ENCODE measurements at places on chromosomes 11 and 22.
A peak's percentile ranks its signal among the peaks of the same experiment; 100 is the strongest.

GRCh38 chr22:17239156-17239701 is 20.0 kb upstream of the ADA2 start:
- no peak for DNase-seq

- no peak for DNase-seq
Measured at GRCh38 chr11:126917531-126918204, 82.9 kb downstream of the KIRREL3 start.

GRCh38 chr22:24186352-24186740 is 5.1 kb downstream of the SUSD2 start:
- peak; percentile 12 for DNase-seq

DNA sequence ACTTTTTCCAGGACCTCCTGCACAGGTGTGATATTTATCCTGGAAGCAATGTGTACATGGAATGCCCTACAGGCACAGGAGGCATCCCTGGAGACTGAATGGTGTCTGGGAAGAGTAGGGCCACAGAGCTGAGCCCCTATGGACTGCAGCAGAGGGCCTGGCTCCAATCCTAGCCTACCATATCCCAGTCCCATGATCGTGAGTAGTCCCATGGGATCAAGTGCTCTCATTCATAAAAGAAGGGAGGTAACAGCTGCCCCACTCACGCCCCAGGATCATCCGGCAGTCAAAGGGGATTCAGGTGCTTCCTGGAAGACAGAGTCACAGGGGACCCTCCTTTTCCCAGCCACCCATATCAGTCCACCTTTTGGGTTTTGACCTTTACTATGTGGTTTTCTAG is 24.0 kb downstream of the ANKK1 start:
- no peak for DNase-seq

- no peak for DNase-seq
Measured at GRCh38 chr11:128965485-128965884, 22.8 kb upstream of the TP53AIP1 start.

- DNase-seq: no peak
Measured at GRCh38 chr11:6433998-6434660, 6.7 kb downstream of the HPX start.

GRCh38 chr11:97361812-97362378 is 972.1 kb downstream of the JRKL start:
- DNase-seq: no peak

- DNase-seq: no peak
Measured at GRCh38 chr11:83044958-83045712, 26.6 kb downstream of the RAB30 start.

DNA sequence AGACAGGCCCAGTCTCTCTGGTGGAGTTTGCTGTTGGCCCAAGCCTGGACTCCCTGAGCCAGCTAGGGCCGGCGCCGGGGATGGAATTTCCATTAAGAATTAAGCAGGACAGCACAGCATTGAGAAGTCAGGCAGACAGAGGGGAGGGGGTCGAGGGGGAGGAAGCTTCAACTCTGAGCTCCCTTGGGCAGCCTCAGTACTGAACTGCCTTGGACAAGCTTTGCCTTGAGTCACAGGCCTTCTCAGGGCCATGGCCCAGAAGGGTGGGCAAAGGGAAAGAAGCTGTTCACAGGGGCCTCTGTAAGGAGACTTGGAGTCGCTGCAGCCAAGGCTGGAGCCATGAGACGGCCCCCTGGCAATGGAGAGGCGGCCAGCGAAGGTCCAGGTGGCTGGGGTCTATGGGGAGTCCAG is 2.6 kb upstream of the INSC start:
- no peak for DNase-seq

GRCh38 chr11:92376680-92377079 is 152.1 kb downstream of the FAT3 start:
- no peak for DNase-seq

GRCh38 chr11:73991471-73992006 is 8.9 kb upstream of the UCP2 start:
- no peak for DNase-seq

- peak; percentile 74 for DNase-seq
Measured at GRCh38 chr11:59754859-59755700, at the start of gene STX3. TSS of gene STX3 (plus strand) at chr11:59755376. CDS start at chr11:59755606, 230 bp downstream.

GRCh38 chr22:48051796-48052620 is 1289.6 kb downstream of the TBC1D22A start:
- DNase-seq: no peak

- no peak for DNase-seq
Measured at GRCh38 chr11:105829084-105829483, 193.0 kb downstream of the MSANTD4 start.

DNA sequence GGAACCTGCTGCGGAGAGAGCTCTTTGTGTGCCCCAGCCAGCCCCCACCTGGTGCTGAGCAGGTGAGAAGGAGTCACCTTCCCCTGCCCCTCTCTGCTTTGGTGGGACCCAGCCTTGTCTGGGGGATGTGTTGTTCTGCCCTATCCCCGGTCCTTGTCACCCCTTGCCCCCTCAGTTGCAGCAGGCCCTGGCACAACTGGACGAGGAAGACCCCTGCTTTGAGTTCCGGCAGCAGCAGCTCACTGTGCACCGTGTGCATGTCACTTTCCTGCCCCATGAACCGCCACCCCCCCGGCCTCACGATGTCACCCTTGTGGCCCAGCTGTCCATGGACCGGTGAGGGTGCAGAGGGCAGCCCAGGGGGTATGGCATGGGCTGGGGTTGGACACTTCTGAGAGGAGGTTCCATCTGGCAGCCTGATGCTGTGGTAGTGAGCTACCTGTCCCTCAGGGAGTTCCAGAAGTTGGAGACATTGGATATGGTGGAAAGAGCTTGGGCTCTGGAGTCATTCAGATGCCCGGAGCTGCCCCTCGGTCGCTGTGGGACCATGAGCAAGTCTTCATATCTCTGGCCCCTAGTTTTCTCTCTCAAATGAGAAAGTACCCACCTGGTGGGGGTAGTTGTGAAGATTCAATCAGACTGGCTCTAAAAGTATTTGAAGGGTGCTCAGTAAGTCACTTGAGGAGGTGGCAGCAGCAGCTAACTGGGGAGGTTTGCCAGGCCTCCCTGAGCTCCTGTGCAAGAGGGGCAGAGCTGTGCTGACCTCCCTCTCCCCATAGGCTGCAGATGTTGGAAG is 4.3 kb downstream of the LARGE2 start:
- no peak for DNase-seq
